Bone marrow (tissue), 2 donors: ENCODE measurements at places on chromosomes 12 and 14.

DNA sequence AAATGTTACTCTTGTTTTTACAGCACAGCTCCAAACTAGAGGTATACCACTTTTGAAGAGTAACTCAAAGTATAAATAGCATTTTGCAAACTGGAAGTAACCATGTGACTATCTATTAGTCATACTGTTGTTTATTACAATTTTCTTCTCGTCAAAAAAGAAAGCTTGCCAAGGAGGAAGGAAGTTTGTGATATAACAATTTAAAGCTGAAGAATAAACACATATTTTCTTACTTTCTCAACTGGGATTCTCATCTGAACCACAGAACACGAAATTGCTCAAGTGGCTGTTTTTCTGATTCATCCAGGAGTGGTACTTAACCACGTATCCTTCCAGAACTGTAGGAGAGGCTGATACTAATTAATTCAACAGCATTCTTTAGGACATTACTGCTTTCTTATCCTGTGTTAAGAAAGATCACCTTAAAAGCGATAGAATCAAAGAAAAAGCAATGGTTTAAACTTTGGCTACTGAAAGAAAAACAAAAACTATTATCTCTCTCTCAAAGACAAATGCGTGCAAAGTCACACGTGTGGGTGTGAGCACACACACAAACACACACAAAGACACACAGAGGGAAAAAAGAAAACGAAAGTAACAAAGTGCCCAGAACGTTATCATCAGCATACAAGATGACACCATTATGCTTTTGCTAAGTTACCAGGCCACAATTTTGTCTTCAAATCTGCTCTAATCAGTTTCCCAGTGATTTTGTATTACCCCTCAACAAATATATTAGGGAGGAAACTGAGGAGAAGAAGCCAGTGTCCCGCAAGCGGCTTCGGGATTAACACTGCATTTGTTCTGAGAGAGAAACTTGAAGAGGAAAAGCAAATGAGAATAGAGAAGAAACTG is at the start of gene CLEC2B:
Gene CLEC2B (minus strand): TSS at position 48 of the 855 bp plus-strand sequence.
- peak; percentile 89 for DNase-seq

GRCh38 chr14:76782885-76783566 is 21.8 kb downstream of the VASH1 start:
- no peak for DNase-seq

DNA sequence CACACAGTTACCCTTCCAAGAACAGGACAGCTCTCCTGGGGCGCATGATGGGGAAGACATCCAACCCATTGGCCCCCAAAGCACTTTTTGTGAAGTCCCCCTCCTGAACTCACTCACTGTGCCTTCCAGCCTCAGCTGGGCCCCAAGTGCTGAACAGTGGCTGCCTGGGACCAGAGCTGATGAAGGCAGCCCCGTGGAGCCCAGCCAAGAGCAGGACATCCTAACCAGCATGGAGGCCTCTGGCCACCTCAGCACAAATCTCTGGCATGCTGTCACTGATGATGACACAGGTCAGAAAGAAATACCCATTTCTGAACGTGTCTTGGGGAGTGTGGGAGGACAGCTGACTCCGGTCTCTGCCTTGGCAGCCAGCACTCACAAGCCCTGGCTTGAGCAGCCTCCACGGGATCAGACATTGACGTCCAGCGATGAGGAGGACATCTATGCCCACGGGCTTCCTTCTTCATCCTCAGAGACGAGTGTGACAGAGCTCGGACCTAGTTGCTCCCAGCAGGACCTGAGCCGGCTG is 72.0 kb downstream of the TECPR2 start:
- no peak for DNase-seq

DNA sequence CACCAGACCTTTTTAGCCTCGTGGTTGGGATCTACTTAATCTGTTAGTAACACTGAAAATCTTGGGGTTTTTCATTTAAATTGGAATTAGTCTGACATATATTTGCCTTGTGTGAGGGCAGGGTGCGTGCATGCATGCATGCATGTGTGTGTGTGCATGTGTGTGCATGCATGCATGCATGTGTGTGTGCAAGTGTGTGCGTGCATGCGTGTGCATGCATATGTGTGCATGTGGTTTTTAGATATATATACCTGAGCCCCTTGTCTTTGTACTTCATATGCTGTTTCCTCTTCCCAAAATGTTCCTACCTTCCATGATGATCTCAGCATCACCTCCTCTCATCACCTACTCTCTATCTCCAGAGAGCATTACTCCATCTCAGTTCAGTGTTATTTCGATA is 66.3 kb upstream of the BCL11B start:
- DNase-seq, result no peak

DNA sequence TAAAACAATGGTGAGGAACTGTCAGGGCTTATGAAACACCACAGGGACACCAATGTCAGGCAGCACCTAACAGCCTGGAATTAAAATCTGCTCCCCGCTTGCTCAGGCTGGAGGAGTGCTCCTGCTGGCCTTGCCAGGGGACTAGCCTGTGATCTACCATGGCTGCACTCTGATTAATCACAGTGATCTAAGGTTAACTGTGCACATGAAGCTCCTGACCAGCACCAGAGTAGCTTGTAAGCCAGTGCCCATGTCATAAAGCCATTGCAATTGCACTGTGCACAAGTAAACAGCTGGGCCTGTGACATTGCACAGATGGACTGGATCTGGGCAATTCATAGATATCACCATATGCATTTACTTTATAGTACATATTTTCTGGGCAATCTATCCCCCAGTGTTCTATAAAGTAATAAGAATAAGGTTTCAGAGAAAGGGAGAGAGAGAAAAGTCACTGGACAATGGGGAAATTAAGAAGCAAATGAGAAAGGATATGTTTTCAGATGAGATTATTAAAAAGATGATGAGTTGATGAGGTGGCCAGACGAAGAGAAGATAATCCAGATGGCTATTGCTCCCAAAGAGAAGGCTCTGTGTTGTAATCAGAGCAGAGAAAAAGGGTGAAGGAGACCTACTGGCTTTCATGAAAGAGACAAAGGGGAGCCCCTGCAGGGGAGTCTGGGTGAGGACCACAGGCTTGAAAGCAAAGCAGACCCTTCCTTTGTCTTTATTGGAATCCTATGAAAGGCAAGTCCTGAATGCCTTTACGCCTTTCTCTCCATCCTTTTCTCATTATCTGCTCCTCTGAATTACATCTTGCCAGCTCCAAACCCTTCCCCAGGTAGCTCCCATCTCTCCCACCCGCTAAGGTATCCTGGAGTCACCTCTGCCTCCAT is 145.8 kb downstream of the SLC38A6 start:
- no peak for DNase-seq

- DNase-seq, result no peak
These were observed 24.2 kb downstream of the OTUB2 start for GRCh38 chr14:94050231-94050880.

DNA sequence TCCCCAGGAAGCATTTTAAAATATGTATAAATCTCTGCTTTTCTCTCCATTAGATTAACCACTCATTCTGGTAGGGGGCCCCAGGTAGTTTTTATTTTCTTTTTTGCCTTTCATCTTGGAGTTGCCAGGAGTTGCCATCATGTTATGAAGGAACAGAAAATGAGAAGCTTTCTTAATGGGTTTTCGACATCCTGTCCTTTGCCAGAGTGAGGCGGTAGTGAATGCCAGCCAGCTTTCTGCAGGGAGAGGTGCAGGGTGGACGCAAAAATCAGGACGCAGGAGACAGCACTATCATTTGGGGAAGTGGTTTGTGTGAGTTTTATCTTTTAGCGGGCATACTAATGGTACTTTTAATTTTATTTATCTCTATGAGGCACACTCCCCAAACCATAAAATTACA is 1.7 kb downstream of the RASSF8 start:
- DNase-seq, result no peak

GRCh38 chr12:29547151-29547632 is 49.7 kb upstream of the OVCH1 start:
- DNase-seq, result no peak
